Psoas muscle (tissue), 8 donors: ENCODE measurements at places on chromosomes 1 and 21. TPM values are rescaled to one million over a fixed set of nuclear protein-coding genes. Genes with fewer than 3 reads are reported as not detected.

DNA sequence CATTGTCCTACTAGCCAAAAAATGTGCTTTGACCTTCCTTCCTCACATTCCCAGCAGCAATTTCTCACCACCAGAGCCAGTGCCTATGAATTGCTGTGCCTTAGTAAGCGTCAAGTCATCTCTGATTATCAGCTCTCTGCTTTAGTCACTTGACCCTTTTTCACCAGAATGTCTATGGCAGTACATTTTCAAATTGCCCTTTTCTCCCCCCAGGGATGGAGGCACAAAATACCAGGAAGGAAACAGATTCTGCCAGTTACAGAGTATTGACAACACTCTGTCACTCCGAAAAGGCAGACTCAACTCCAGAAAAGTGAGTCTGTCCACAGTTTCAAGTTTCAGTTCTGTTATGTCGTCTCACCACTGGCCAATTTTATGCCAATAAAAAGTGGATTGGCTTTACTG lies 167.4 kb downstream of the TNFSF18 start:
- no peaks in the 10 kb centered on the region for H3K36me3 ChIP-seq
- no peak for DNase-seq
- peaks cover 9% of the 10 kb centered on the region for H3K4me1 ChIP-seq
- H3K27ac ChIP-seq = no peak overlapping the region
- no peak overlapping the region for H3K4me3 ChIP-seq

GRCh38 chr1:159113596-159114433 lies 37.2 kb upstream of the AIM2 start:
- DNase-seq = no peak
- no peaks in the 10 kb centered on the region for H3K27me3 ChIP-seq
- H3K36me3 ChIP-seq = no peaks in the 10 kb centered on the region
- no peak overlapping the region for H3K4me3 ChIP-seq

- no peak overlapping the region for H3K4me3 ChIP-seq
- H3K36me3 ChIP-seq = no peaks in the 10 kb centered on the region
- no peak overlapping the region for H3K27ac ChIP-seq
- no peak for DNase-seq
- peaks cover 7% of the 10 kb centered on the region for H3K4me1 ChIP-seq
These were observed 219 bp downstream of the CELF3 start for GRCh38 chr1:151716405-151716762.

GRCh38 chr1:11485191-11485590 lies 6.2 kb downstream of the DISP3 start:
- no peak for DNase-seq
- H3K27ac ChIP-seq = no peak overlapping the region
- peaks cover 22% of the 10 kb centered on the region for H3K27me3 ChIP-seq
- H3K36me3 ChIP-seq = no peaks in the 10 kb centered on the region
- no peak overlapping the region for H3K4me3 ChIP-seq
- H3K4me1 ChIP-seq = no peaks in the 10 kb centered on the region

SPRR2G gene
- total RNA-seq = not detected
